Transverse colon (tissue), 4 donors: ENCODE measurements at places on chromosomes 16 and 17. TPM values are rescaled to one million over a fixed set of nuclear protein-coding genes. Genes with fewer than 3 reads are reported as not detected.
A peak's percentile ranks its signal among the peaks of the same experiment; 100 is the strongest.

DNA sequence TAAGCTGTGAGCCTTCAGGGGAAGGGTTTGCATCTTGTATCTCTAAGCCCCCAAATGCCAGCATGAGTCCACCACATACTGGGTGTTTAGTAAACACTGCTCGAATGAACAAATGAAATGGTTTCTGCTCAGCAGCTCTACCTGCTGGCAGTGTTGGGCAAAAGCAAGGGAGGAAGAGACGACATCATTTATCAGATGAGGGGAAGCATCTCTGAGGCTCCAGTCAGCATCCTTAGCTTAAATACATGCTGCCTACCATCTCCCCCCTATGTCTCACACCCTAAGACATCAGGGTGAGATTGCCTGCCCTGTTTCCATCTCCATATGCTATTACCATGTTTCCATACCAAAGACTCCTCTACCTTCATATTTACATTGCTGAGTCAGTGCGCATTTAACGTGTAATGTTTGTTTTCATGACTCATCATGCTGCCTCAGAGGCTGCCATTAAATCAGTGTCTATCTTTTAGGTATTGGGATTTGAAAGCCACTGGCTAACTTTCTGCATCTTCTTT lies 379.8 kb downstream of the UTP18 start:
- no peak for DNase-seq

DNA sequence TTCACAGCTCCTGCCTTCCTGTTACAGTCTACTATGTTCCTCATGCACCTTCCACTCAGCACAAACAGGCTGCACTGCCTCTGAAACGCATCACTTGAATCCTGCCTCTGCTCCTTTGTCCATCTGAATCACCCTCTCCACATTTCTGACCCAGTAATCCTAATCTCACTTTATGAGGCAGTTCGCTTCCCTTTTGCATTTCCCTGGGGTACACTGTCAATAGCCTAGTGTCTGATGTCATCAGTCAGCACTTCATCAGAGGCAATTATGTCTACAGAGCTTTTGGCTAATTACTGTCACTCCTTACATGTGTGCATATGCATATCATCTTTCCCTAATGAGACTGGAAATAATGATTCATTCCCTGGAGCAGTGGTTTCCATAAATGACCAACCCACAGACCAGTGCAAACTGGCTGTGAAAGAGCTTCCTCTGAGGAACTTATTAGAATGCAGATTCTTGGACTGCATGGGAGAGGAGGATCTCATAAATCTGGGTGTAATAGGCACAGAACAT lies 23.6 kb downstream of the CA4 start:
- no peak for DNase-seq

DNA sequence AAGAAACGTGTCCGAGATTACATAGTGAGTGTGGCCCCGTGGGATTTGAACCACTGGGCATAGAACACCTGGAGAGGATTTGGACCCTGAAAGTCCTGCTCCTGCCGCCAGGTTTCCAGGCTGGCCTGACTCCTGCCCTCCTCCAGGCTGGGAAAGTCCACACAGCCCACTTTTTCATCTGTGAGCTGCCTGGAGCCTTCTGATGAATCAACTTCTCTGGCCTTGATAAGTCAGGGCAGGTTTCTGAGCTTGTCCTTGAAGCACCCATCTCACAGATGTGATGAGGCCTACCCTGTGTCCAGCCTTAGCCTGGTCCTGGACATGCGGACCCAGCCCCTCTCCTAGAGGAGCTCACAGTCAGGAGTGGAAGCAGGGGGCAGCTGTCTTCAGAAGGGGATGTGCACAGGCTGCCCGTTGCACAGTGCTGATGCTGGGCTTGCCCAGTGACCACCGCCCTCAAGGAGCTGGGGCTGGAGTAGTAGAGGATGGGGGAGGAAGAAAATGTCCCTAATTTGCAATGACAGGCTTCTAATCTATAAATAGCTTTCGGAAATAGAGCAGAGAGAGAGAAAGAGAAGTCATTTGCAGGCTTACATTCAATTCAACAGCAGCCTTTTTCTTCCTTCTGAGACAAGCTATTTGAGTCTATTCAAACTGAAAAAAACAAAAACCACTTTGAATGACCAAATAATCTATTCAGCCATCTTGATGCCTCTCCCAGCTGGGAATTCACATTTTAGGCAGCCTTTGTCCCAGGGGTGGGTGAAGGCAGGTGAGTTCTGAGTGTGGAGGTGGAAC lies 73.5 kb upstream of the DNAJA2 start:
- DNase-seq: no peak

DNA sequence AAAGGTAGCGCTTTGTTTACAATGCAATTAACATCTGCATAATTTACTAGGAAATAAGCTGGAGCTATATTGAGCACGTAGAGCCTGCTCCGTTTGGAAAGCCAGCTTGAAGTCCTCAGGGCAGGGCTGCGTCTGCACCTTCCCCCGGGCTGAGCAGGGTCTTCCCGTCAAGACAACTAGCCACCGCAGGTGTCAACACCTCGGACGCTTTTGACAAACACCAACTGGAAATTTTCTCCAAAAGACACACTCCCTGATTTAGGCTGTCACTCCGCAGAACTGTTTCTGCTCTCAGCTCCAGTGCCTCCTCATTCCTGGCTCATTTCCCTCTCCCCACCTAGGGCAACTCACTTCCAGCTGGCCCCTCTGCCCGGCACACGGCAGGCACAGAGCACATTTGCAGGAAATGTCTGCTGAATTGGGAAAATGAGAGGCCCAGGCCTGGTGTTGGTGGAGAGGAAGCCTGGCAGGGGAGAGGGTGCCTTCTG lies 170.3 kb downstream of the MAF start:
- no peak for DNase-seq

- DNase-seq: peak; percentile 37
These were observed 176.3 kb downstream of the RPTOR start for GRCh38 chr17:80720610-80721577.

GRCh38 chr17:48787828-48788227 lies 29.2 kb downstream of the TTLL6 start:
- no peak for DNase-seq

- DNase-seq: no peak
These were observed 239.1 kb downstream of the GRIN2A start for GRCh38 chr16:9943121-9943520.

- DNase-seq: no peak
These were observed 219.0 kb downstream of the CPPED1 start for GRCh38 chr16:12584488-12585233.

- DNase-seq: no peak
These were observed 31.7 kb downstream of the RBBP6 start for GRCh38 chr16:24571096-24571495.

- peak; percentile 26 for DNase-seq
These were observed 7.1 kb upstream of the SLC5A11 start for GRCh38 chr16:24838554-24839266.

The NPIPA8 gene
- total RNA-seq: not detected

The CCL11 gene
- 3.0 TPM for total RNA-seq

The CACNG3 gene
- not detected for total RNA-seq

The MYO15B gene
- 787 TPM for total RNA-seq

The KREMEN2 gene
- total RNA-seq: 3.2 TPM

The GP1BA gene
- total RNA-seq: not detected

The SLX1B gene
- not detected for total RNA-seq

The SLFN13 gene
- total RNA-seq: 28.8 TPM
